ENCODE measurements at places on chromosomes 12 and 14.

GRCh38 chr12:26519462-26519861, 313.5 kb downstream of the ITPR2 start:
- DNase-seq, result no peak

DNA sequence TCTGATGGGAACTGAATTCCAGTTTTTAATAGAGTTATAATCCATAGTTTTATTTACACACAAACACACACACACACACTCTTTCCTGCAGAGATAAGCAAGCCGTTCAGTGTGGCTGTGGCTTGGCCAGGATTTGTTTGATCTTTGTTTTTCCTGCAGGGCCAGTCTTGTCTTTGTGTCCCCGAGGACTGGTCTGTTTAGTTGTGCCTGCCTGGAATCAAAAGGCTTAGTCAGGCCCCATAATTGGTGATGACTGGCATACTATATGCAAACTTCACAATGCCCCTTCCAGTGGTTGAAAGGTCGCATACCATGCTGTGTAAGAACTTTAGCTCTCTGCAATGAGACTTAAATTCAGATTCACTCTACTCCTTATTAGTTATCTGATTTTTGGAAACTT, 26.0 kb downstream of the WBP11 start:
- DNase-seq, result peak; percentile 37

GRCh38 chr12:2483713-2484112, 311.1 kb upstream of the FKBP4 start:
- DNase-seq, result no peak

GRCh38 chr12:79737875-79738718, 47.3 kb upstream of the PAWR start:
- DNase-seq, result peak; percentile 73

- DNase-seq, result no peak
Measured at GRCh38 chr12:9724023-9724422, 8.9 kb downstream of the CLECL1 start.

GRCh38 chr12:59014885-59015284, 94.6 kb upstream of the LRIG3 start:
- no peak for DNase-seq

GRCh38 chr14:62691647-62692489, 353.4 kb downstream of the KCNH5 start:
- DNase-seq, result peak; percentile 93

- peak; percentile 61 for DNase-seq
Measured at GRCh38 chr12:18752280-18752920, 14.5 kb downstream of the CAPZA3 start.

Data from astrocyte of the hippocampus (primary cell).